ENCODE measurements at places on chromosomes 7 and 10. TPM values are rescaled to one million over a fixed set of nuclear protein-coding genes. Genes with fewer than 3 reads are reported as not detected.
A peak's percentile ranks its signal among the peaks of the same experiment; 100 is the strongest.

The OR6V1 gene
- not detected for total RNA-seq

The NKX6-2 gene
- not detected for total RNA-seq

The LRRC17 gene
- not detected for total RNA-seq

The KCNIP2 gene
- 5.1 TPM for total RNA-seq

The ITPRID1 gene
- not detected for total RNA-seq

DNA sequence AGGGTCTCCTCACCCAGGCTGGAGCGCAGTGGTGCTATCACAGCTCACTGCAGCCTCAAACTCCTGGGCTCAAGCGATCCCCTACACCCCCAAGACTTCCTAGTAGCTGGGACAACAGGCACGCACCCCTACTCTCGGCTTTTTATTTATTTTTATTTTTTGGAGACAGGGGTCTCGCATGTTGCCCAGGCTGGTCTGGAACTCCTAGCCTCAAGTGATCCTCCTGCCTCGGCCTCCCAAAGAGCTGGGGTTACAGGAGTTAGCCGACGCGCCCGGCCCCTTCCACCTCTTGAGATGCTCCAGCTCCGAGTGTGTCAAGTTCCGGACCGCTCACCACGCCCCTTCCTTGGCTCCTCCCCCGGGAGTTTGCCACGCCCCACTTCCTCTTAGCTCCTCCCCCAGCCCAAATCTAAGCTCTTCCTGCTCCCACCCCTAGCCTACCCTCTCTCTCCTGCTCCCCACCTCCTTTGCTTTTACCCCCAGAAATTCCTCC, 6.3 kb downstream of the NAT16 start:
- peaks cover 23% of the 10 kb centered on the region for H3K4me1 ChIP-seq
- peaks cover 72% of the 10 kb centered on the region for H3K27me3 ChIP-seq
- no peaks in the 10 kb centered on the region for H3K36me3 ChIP-seq
- DNase-seq: peak; percentile 51

GRCh38 chr7:134943785-134944400, 42.4 kb upstream of the AGBL3 start:
- no peaks in the 10 kb centered on the region for H3K27me3 ChIP-seq
- peaks cover 23% of the 10 kb centered on the region for H3K4me1 ChIP-seq
- H3K27ac ChIP-seq: no peak overlapping the region
- no peak overlapping the region for H3K4me3 ChIP-seq
- no peaks in the 10 kb centered on the region for H3K36me3 ChIP-seq

GRCh38 chr10:126391192-126391885, 3.1 kb upstream of the ADAM12 start:
- no peaks in the 10 kb centered on the region for H3K36me3 ChIP-seq
- no peak for DNase-seq
- peaks cover 5% of the 10 kb centered on the region for H3K4me1 ChIP-seq
- no peak overlapping the region for H3K27ac ChIP-seq
- H3K27me3 ChIP-seq: no peaks in the 10 kb centered on the region

- peak; percentile 64 for DNase-seq
- peak overlapping the region; percentile 50 for H3K4me3 ChIP-seq
- H3K36me3 ChIP-seq: no peaks in the 10 kb centered on the region
- H3K4me1 ChIP-seq: peaks cover 19% of the 10 kb centered on the region
- peak overlapping the region; percentile 86 for H3K27ac ChIP-seq
- no peaks in the 10 kb centered on the region for H3K27me3 ChIP-seq
Measured at GRCh38 chr10:52703898-52704297, 68.7 kb downstream of the MBL2 start.

DNA sequence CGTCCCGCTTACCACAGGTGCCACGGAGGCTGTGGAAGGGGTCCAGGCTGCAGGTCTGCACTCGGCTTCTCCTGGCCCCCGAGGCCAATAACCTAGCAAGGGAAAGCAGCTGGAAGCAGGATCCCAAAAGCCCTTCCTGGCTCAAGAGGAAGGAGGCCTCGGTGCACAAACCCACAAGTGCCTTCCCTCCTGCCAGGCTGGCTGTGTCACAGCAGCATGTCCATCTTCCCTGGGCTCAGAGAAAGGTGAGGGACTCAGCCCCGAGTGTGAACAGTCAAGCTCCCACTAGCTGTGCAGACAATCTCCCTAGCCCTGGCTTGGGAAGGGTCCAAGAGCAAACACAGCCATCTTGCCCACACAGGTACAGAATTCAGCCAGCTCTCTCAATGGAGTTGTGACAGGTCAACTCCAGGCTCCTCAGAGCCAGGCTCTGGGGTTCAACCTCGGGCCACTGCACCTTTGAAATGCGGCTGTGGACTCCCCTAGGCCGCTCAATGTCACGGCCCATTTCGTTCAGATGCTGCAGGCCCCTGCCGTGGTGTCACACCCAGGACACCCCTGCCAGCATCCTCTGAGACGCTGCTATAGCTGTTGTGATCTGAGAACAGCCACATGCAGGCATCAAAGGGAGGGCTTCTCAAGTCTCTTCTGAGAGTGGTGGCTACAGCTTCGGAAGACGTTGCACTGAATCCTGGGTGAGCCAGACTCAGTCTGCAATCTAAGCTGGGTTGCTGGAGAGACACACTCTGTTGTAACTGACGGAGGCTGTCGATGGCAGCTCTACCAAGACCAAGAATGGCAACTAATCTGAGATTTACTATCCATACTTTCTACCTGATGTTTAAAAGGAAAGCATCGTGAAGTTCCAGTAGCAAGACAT, 137.9 kb downstream of the DIP2C start:
- peaks cover 2% of the 10 kb centered on the region for H3K4me1 ChIP-seq
- no peak for DNase-seq
- H3K4me3 ChIP-seq: no peak overlapping the region

GRCh38 chr7:52088008-52088901, 771.6 kb upstream of the COBL start:
- no peak overlapping the region for H3K27ac ChIP-seq
- H3K4me3 ChIP-seq: no peak overlapping the region
- no peaks in the 10 kb centered on the region for H3K4me1 ChIP-seq
- H3K27me3 ChIP-seq: no peaks in the 10 kb centered on the region

DNA sequence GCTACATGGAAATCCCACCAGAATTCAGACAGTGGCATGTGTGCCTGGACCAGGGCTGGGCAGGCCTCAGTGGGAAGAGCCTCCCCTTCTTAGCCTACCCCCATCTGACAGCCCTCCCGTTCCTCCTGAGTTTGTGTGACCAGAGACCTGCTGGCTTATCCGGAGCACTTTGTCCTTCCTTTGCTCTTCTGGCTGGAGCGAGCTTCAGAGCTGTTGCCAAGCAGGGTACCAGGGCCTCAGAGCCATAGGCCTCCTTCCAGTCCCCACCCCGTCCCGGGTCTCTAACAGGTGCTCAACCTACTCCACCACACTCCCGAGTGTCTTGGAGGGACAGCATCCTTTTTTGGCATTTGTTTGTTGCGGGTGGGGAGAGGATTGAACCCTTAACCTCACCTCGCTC, 26.5 kb upstream of the TRIM8 start:
- no peak overlapping the region for H3K4me3 ChIP-seq
- no peaks in the 10 kb centered on the region for H3K36me3 ChIP-seq
- no peak for DNase-seq
- H3K4me1 ChIP-seq: no peaks in the 10 kb centered on the region
- H3K27me3 ChIP-seq: no peaks in the 10 kb centered on the region

DNA sequence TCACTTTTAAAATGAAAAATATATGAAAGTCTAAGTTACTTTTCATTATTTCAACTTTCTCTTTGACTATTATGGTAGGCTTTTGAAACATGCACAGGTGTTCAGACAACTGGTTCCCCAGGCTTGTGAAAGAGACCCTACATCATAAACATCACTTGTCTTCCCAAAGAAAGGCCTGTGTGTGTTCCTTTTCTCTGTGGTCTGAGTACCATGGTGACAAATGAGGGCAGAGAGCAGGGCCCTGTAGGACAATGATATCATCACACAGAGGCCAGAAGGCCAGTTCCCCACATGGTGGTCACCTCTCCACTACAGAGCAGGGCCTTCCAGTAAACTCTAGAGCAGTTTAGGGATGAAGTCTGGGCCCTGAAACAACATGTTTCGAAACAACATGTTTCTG, 288.8 kb downstream of the USP6NL start:
- DNase-seq: no peak
- no peak overlapping the region for H3K27ac ChIP-seq
- peaks cover 55% of the 10 kb centered on the region for H3K27me3 ChIP-seq
- no peak overlapping the region for H3K4me3 ChIP-seq
